Endodermal cell (in vitro differentiated cells): ENCODE measurements at places on chromosomes 12 and 14. TPM values are rescaled to one million over a fixed set of nuclear protein-coding genes. Genes with fewer than 3 reads are reported as not detected.

The HOXC12 gene
- not detected in 2 replicates for total RNA-seq

The HOXC10 gene
- not detected in 3 replicates for total RNA-seq

DNA sequence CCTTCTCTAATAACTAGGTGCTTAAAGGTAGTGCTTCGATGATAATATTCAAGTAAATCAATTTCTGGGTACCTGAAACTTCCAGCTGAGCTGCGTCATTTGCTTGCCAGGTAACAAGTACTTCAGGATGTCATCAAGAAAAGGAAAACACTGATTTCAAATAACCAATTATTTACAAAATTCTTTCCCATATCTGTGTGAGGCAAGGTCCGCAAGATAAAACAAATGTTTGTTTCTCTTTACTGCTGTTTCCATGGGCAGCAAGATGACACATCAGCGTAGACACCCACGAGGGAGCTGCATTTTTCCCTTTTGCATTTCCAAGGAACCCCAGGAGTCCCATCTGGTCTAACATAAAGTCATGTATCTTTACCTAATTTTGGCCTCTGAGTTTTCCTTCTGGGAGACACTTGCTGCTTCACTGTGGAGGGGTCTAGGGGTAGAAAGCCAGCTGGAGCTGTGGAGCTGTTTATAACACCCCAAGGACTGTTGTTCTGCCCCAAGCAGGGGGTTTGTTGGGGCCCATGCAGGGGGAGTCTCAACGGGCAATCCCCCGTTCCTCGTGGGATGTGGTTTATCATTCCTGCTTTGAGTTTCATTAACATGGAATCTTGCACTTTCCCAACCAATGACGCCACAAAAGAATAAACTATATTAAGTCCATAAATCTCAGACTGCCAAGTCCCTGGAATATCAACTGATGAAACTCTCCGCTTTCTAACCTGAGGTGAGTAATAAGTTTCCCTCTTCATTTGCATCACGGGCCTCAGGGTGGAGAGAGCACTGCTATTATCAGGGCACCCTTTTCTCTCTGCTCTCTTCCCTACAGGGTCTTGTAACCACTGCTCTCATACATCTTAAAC, 112.8 kb upstream of the PELI2 start:
- H3K4me1 ChIP-seq = peaks cover 9% of the 10 kb centered on the region
- H3K27me3 ChIP-seq = no peaks in the 10 kb centered on the region
- DNase-seq = peak; percentile 61
- no peaks in the 10 kb centered on the region for H3K36me3 ChIP-seq
- H3K4me3 ChIP-seq = no peak overlapping the region
- H3K27ac ChIP-seq = no peak overlapping the region

- no peaks in the 10 kb centered on the region for H3K36me3 ChIP-seq
- no peaks in the 10 kb centered on the region for H3K4me1 ChIP-seq
- H3K27ac ChIP-seq = no peak overlapping the region
- DNase-seq = peak; percentile 10
- H3K4me3 ChIP-seq = no peak overlapping the region
These were observed 152.9 kb downstream of the ZFP36L1 start for GRCh38 chr14:68639758-68640574.

GRCh38 chr12:127150479-127150878, 1116.5 kb upstream of the TMEM132C start:
- H3K27ac ChIP-seq = no peak overlapping the region
- peak; percentile 38 for DNase-seq
- no peaks in the 10 kb centered on the region for H3K27me3 ChIP-seq
- no peak overlapping the region for H3K4me3 ChIP-seq
- H3K4me1 ChIP-seq = no peaks in the 10 kb centered on the region
